ENCODE measurements at places on chromosomes 3 and 15. TPM values are rescaled to one million over a fixed set of nuclear protein-coding genes. Genes with fewer than 3 reads are reported as not detected.

CAPN3 gene
- total RNA-seq: 0.31 TPM

- no peak overlapping the region for H3K27ac ChIP-seq
- no peak for DNase-seq
- no peaks in the 10 kb centered on the region for H3K4me1 ChIP-seq
- no peak overlapping the region for H3K4me3 ChIP-seq
- H3K36me3 ChIP-seq: peaks cover 23% of the 10 kb centered on the region
Observed at GRCh38 chr3:193418576-193419373, 40.2 kb upstream of the ATP13A5 start.

A4GNT gene
- total RNA-seq: not detected

- no peak for DNase-seq
- no peaks in the 10 kb centered on the region for H3K4me1 ChIP-seq
- H3K36me3 ChIP-seq: no peaks in the 10 kb centered on the region
- no peak overlapping the region for H3K4me3 ChIP-seq
Observed at GRCh38 chr15:75704263-75704615, 8.4 kb downstream of the CSPG4 start.

GRCh38 chr3:46878781-46879436 lies 1.4 kb downstream of the PTH1R start:
- no peak overlapping the region for H3K4me3 ChIP-seq
- H3K4me1 ChIP-seq: no peaks in the 10 kb centered on the region
- H3K27ac ChIP-seq: no peak overlapping the region
- DNase-seq: no peak
- H3K36me3 ChIP-seq: no peaks in the 10 kb centered on the region

- no peak overlapping the region for H3K4me3 ChIP-seq
- no peaks in the 10 kb centered on the region for H3K36me3 ChIP-seq
- no peak overlapping the region for H3K27ac ChIP-seq
- H3K27me3 ChIP-seq: no peaks in the 10 kb centered on the region
- H3K4me1 ChIP-seq: no peaks in the 10 kb centered on the region
Observed at GRCh38 chr15:46786590-46787285, 930.6 kb upstream of the SEMA6D start.

- H3K4me1 ChIP-seq: no peaks in the 10 kb centered on the region
- no peak overlapping the region for H3K27ac ChIP-seq
- H3K27me3 ChIP-seq: no peaks in the 10 kb centered on the region
- no peak for DNase-seq
Observed at GRCh38 chr3:38268087-38268486, 2.5 kb downstream of the SLC22A13 start.

IL12A gene
- total RNA-seq: 0.50 TPM

DNA sequence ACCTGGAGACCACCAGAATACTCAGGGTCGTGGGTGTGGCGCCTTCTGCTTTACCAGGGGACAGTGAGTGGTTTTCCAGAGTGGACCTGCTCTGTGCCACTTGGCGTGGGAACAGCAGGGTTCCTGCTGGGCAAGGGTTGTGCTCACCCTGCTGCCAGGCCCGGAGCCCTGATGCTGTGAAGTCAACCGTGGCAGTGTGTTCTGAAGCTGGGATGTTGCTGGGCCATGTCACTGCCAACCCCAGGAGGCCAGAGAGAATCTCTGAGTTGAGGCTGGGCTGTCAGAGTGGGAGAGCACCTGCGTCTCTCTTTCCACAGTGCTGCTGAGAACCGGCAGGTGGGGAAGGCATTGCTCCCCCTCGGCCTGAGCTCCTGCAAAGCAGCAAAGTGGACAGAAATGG lies 48.7 kb downstream of the FBLN2 start:
- H3K36me3 ChIP-seq: no peaks in the 10 kb centered on the region
- H3K27ac ChIP-seq: no peak overlapping the region
- H3K4me1 ChIP-seq: no peaks in the 10 kb centered on the region
- H3K4me3 ChIP-seq: no peak overlapping the region
- DNase-seq: no peak

- H3K27me3 ChIP-seq: no peaks in the 10 kb centered on the region
- H3K36me3 ChIP-seq: no peaks in the 10 kb centered on the region
- H3K4me1 ChIP-seq: no peaks in the 10 kb centered on the region
- H3K4me3 ChIP-seq: no peak overlapping the region
- H3K27ac ChIP-seq: no peak overlapping the region
Observed at GRCh38 chr3:127406309-127407025, 118.6 kb upstream of the PRR20G start.

CPEB1 gene
- total RNA-seq: 1.5 TPM

KLF15 gene
- total RNA-seq: 10.8 TPM

DNA sequence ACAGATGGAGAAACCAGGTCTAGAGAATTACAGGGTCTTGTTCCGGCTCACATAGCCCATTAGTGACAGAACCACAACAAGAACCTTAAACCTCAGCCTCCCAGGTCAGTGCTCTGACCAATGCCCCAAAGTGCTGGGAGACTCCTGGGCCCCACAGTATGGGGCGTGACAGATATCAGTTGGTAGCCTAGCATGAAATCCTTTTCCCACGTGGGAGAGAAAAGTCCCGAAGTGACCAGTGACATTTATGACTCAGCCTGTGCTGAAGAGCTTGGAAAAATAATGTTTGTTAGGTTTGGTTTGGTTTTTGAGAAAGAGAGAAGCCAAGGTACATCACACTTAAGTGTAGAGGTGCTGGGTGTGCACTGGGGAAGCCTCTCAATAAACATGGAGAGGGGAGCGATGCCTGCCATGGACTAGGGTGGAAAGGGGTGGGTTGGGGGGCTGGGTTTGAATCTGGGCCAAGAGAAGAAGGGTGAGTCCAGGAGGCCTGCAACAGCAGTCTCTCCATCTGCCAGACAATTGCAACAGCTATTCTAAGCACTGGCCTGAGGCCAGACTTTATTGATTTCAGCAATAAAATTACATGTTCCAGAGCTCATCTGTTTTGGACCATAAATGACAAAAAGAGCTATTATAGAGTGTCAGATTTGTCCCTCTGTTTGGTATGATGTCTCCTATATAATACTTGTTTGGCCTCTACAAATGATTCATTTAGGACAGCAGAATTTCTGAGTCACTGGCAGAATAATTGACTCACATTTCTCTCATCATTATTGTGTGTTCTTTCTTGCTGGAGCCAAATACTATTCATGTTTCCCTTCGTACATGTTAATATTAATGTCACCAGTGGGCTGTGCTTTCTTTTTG lies 43.4 kb downstream of the C2CD4A start:
- H3K36me3 ChIP-seq: no peaks in the 10 kb centered on the region
- no peak overlapping the region for H3K27ac ChIP-seq
- no peaks in the 10 kb centered on the region for H3K27me3 ChIP-seq
- H3K4me3 ChIP-seq: no peak overlapping the region
- no peak for DNase-seq

GRCh38 chr15:48866141-48866563 lies 11.8 kb upstream of the EID1 start:
- H3K4me3 ChIP-seq: no peak overlapping the region
- H3K36me3 ChIP-seq: no peaks in the 10 kb centered on the region
- no peak for DNase-seq
- no peaks in the 10 kb centered on the region for H3K4me1 ChIP-seq

DNA sequence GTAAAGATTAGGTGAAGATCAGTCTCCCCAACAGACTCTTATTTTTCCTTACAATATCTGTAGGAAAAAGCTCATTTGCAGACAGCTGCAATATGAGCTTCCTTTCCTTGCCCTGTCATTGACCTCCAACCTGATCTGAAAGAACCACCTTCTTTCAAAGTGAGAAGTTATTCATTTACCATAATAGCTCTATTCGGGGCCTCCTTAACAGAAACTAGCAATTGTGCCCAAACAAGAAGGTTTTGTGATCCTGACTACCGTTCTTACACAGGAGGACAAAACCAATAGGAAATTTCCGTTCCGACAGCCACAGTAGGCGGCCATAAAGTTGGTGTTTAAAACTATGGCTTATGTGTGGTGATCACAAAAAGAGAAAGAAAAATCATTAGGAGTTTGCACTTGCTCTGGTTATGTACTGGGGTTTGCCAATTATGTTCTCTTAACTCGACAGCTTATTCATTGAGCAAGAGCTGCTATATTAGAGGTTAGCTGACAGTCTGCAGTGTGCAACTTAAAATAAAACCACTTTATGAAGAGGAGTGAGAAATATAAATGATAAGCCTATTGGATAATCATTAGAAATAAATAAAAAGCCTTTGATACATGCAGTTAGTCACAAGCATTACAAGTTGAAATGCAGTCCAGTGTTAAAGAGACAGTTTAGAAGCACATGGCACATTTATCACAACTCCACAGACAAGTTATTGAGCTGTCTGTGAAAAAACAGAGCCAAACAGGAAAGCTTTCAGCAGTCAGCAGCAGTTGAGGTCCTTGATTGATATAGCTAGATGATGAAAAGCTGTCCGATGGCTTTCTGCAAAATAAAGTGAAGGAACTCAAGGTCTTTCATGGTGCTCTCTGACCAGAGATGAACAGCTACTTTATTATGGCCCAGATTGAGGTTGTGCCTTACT lies 199.8 kb downstream of the WDR72 start:
- no peaks in the 10 kb centered on the region for H3K27me3 ChIP-seq
- no peak overlapping the region for H3K27ac ChIP-seq
- H3K4me1 ChIP-seq: no peaks in the 10 kb centered on the region
- no peak for DNase-seq
- H3K36me3 ChIP-seq: no peaks in the 10 kb centered on the region

- H3K27ac ChIP-seq: no peak overlapping the region
- H3K36me3 ChIP-seq: no peaks in the 10 kb centered on the region
- H3K4me1 ChIP-seq: no peaks in the 10 kb centered on the region
- DNase-seq: no peak
Observed at GRCh38 chr3:166785876-166786275, 594.2 kb downstream of the ZBBX start.

GRCh38 chr3:67075295-67075694 lies 77.2 kb downstream of the KBTBD8 start:
- no peak overlapping the region for H3K27ac ChIP-seq
- DNase-seq: no peak
- H3K36me3 ChIP-seq: no peaks in the 10 kb centered on the region
- no peaks in the 10 kb centered on the region for H3K4me1 ChIP-seq
- no peak overlapping the region for H3K4me3 ChIP-seq

- H3K36me3 ChIP-seq: peaks cover 52% of the 10 kb centered on the region
- no peaks in the 10 kb centered on the region for H3K27me3 ChIP-seq
- DNase-seq: peak; percentile 22
- peaks cover 7% of the 10 kb centered on the region for H3K4me1 ChIP-seq
Observed at GRCh38 chr15:64855205-64855975, 13.7 kb downstream of the PLEKHO2 start.

DNASE1L3 gene
- not detected for total RNA-seq

- no peaks in the 10 kb centered on the region for H3K4me1 ChIP-seq
- H3K4me3 ChIP-seq: no peak overlapping the region
- no peak for DNase-seq
- H3K27me3 ChIP-seq: no peaks in the 10 kb centered on the region
Observed at GRCh38 chr15:97783240-97783639, 177.3 kb upstream of the ARRDC4 start.

CELF6 gene
- total RNA-seq: 0.13 TPM

KCNAB1 gene
- total RNA-seq: 5.2 TPM

SNTN gene
- not detected for total RNA-seq

- H3K4me3 ChIP-seq: no peak overlapping the region
- H3K4me1 ChIP-seq: no peaks in the 10 kb centered on the region
- no peak for DNase-seq
Observed at GRCh38 chr15:85284497-85284896, 95.9 kb upstream of the AKAP13 start.
